Hematopoietic multipotent progenitor cell treated with erythropoietin and hydrocortisone succinate and interleukin-3 and kit ligand, for 6 days (in vitro differentiated cells): ENCODE measurements at places on chromosomes 6 and 20.

DNA sequence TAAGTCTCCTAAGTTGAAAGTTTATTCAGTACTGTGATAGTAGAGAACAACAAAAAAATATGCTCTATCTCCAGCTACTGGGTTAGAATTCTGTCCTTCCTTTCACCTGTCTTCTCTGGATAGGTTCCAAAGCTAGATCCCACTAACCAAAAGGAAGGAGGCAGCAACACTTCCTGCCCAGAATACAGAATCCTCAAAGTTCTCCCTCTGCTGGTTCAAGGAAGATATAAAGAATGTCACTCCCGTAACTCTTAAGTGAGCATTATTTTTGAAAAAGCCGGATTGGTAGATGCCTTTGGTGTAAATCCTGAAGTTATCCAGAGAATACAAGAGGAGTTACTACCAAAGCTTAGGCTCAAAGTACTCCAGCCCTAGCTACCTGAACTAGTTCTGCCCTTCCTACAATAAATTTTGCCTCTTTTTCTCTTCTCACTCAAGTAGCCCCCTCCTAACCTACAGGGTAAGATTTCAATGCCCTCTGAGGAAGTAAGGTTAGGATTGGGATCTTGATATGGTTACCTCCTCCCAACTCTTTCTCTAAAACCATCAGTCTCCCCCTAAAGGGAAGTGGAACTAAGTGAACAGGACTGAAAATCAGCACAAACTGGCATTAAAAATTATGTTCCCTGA is 26.0 kb upstream of the CRIP3 start:
- peak; percentile 72 for DNase-seq

- no peak for DNase-seq
These were observed 23.9 kb downstream of the SERPINB6 start for GRCh38 chr6:2947445-2947844.

GRCh38 chr6:11921751-11922150 is 90.4 kb upstream of the HIVEP1 start:
- no peak for DNase-seq

DNA sequence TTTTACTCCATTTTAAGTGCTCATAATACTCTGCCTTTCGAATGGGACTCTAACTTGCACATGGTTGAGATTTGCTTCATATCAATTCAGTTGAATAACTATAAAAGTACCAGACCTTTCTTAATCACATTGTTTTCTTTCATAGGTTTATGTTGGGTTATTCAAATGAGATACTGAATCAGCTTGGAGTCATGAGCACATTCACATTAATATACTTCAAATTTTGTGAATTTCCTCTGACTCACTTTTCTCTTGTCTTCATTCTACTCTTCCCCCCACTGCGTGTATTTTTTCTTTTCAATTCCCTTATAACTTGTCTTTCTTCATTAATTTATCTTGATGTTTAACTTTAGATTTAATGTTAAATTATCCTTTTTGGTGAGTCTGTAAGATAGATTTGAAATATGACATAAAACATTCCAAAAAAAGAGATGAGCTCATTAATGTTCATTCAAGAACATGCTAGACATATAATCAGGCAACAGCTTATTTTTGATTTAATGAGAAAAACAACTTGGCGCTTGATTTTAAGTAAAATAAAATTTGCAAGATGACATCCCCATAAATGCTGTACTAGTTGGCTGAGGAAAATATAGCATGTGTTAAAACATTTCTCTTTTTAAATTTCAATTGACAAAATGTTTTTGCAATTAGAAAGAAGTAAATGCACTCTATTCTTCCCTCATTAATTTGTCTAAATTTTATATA is 736.0 kb downstream of the CD109 start:
- no peak for DNase-seq

DNA sequence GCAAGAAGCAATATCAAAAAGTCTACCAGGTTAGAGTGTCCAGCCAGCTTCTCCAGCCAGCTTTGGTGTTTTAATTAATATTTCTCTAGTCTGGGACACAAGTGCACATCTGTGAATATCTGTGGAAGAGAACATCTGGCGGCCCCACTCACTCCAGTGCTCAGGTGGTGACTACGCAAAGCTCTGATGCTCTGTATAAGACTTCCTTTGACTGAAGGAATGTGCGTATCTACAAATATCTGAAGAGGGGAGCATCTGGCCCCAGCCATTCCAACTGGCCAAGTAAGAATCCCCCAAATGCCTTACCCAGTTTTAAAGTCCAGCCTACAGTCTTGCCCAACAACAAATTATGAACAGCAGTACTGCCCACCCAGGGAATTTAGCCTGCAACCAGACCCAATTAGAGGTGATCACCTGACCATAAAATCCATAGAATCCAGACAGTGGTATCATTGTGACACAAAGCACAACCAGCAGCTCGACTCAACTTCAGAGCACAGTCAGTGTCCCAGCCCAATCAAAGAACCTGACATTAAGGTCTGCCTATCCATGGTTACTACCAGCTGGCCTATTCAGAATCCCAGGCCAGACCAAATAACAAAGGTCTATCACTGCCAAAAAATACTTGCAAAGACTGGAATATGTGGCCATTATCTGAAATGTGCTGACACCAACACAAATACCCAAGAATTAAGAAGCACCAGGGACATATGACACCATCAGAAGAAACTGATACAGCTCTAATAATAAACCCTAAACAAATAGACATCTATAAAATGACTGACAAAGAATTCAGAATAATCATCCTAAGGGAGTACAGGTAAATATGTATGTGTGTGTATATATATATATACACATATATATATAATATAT is 76.1 kb upstream of the MANEA start:
- DNase-seq, result no peak

GRCh38 chr20:57628047-57628961 is 8.1 kb upstream of the ZBP1 start:
- DNase-seq, result peak; percentile 73

DNA sequence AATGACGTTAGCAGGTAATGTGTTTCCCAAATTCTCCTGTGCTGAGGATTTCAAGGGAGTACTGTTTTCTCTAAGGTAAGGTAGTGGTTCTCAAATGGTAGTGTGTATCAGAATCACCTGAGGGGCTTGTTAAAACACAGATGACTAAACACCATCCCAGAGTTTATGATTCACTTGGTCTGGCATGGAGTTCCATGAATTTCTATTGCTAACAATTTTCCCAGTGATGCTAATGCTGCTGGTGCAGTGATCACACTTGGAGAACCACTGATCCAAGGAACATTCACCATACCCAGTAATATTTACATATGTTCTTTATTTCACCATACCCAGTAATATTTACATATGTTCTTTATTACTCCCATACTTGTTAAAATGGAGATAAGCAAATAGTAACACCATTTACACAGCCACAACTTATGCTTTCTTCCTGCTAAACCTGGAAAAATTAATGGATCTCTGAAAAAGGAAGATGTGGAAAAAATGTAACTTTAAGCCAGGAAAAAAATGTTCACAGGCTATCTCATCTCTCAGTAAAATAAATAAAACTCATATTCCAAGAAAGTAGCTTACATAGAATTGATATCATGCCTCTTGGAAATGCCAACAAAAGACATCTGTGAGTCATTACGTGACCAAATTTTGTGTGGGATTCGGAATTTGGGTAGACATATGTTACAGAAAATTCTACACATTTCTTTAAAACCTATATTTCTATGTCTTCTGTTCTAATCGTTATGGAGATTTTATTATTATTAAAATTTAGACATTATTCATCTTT is 129.5 kb downstream of the MMUT start:
- DNase-seq, result no peak

DNA sequence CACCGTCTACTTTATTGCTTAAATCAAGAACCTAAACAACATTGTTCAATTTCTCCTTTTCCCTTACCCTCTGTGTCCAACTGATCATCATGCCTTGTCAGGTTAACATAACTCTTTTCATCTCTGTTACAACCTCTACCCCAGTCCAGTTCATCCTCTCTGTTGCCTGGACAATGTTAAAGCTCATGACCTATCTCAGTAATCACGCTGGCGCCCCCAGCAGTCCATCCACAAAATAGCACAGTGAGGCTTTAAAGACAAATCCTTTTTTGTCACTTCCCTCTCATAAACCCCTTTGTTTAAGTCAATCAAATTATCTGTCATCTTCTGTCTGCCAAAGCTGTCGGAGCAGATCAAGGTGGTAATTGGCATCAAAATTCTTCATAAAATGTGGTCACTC is 140.1 kb downstream of the QKI start:
- peak; percentile 81 for DNase-seq

DNA sequence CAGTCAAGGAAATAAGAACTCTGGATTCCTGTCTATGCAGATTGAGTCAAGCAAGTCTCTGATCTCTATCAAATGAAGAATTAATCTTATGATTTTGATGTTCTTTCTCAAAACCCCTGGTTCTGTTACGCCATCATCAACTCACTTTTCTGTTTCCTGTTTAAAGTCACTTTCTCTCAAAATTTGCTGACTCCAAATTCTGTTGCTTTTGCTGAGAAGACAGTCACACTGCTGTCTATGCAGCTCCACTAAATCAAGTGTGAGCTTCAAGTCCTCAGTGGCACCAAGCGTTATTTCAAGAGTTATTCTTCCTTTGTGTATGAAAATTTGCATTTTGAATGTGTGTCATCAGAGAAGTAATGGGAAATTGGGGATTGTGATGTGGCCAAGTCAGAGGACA is 663.3 kb downstream of the KIF16B start:
- no peak for DNase-seq

GRCh38 chr6:49541210-49541724 is 9.2 kb upstream of the C6orf141 start:
- peak; percentile 27 for DNase-seq

GRCh38 chr6:2510316-2510715 is 240.4 kb downstream of the MYLK4 start:
- DNase-seq, result no peak

GRCh38 chr20:37337208-37337991 is 8.5 kb upstream of the SRC start:
- no peak for DNase-seq

GRCh38 chr20:35387334-35387733 is 24.4 kb downstream of the UQCC1 start:
- no peak for DNase-seq

DNA sequence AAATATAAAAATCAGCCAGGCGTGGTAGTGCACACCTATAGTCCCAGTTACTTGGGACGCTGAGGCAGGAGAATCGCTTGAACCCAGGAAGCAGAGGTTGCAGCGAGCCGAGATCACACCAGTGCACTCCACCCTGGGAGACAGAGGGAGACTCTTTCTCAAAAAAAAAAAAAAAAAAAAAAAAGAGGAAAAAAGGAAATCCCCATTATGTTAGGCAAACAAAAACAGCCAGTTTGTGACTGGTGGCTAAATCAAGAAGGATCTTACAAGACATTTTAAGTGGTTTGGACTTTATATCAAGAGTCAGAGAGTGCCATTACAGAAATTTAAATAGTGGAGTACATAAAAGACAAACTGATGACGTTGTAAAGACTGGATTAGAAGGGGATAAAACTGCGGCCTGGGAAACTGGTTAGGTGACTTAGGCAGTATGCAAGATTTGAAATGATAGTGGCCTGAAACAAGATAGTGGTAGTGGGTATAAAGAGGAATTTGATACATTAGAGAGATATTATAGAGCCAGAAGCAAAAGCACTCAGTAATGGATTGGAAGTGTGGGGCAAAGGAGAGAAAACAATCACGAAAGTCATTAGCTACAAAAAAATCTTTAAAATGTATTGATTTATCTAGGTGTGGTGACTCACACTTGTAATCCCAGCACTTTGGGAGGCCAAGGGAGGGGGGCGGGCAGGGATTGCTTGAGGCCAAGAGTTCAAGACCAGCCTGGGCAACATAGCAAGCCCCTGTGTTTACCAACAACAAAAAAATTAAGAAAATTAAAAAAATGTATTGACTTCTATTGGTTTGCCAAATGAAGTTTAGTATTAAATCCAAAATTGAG is 1.7 kb upstream of the MYO6 start:
- no peak for DNase-seq

- no peak for DNase-seq
These were observed 195.5 kb downstream of the DLL1 start for GRCh38 chr6:170095273-170095981.

GRCh38 chr6:11092668-11093375 is 812 bp upstream of the SMIM13 start:
- DNase-seq, result peak; percentile 70

DNA sequence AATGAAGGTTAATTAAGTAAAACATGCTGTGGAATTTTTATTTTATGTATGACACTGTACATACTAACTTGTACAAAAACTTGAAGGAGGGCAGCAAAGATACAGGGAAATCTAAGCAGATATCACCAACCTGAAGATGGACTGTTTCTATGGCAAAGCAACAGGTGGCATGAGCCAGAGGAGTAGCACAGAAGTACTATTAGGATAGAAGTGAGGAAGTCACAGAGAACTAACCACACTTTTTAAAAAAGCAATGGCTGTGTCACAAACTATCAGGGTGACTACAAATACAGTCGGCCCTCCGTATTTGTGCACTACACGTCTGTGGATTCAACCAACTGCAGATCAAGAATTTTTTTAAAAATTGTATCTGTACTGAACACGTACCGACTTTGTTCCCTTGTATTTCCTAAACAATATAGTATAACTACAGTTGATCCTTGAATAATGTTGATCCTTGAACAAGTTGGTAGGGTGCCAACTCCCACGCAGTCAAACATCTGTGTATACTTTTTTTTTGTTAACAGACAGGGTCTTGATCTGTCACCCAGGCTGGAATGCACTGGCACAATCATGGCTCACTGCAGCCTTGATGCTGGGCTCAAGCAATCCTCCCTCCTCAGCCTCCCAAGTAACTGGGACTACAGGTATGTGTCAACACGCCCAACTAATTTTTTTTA is 61.0 kb downstream of the NUDT3 start:
- DNase-seq, result no peak

DNA sequence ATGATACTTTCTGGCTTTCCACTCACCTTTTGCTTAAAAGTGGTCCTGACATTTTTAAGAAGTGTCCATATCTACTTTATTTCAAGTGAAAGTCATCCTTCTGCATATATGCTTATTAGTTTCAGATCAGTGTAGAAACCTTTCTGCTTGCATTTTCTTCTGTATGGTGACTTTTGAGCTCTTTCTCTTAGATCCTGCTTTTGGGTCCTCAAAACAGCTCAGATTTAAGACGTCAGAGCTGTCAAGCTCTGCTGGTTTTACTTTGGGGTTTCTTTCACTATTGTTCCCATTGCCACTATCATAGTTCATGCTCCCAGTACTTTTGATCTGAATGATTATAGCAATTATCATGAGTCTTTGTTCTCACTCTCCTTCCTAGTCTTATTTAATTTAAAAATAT is 41.7 kb downstream of the BCKDHB start:
- DNase-seq, result no peak

DNA sequence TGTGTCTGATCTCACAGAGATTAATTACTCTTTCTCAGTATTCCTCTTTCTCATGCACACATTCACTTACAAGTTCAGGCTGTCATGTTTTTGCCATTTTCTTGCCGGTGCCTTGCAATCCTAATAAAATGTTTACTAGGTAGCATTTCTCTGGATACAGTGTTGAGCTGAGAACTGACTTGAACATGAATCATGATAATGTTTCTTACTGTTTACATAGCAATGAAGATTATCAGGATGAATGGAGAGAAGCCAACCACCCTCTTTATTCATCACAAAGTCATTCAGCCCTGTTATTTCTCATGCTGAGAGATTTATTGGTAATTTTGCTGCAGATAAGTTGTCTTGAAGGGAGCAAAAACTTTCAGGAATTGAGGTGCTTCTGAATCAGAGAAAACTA is 185.5 kb upstream of the ECI2 start:
- no peak for DNase-seq

GRCh38 chr20:38728911-38729642 is 4.8 kb downstream of the SLC32A1 start:
- no peak for DNase-seq
